ENCODE measurements at places on chromosomes 5 and 9. TPM values are rescaled to one million over a fixed set of nuclear protein-coding genes. Genes with fewer than 3 reads are reported as not detected.

DNA sequence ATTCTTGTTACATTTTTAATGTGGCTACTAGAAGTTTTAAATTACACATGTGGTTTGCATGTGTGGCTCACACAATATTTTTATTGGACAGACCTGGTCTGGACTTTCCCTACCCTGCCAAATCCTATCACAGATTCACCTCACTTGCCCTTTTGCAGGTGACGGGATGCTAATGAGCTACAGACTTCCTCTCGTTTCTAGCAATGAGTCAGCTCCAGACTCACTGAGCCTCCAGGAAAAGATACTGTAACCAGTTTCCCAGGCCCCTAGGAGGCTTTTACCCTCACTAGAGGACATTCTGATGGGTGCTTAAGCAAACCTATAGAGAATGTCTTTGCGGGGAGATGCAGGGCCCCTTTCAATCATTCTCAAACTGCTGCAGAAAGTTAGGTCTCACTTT lies 135.4 kb downstream of the WDR41 start:
- no peaks in the 10 kb centered on the region for H3K36me3 ChIP-seq
- no peaks in the 10 kb centered on the region for H3K4me1 ChIP-seq
- no peak overlapping the region for H3K27ac ChIP-seq
- DNase-seq, result no peak
- H3K4me3 ChIP-seq, result no peak overlapping the region
- no peaks in the 10 kb centered on the region for H3K27me3 ChIP-seq

DNA sequence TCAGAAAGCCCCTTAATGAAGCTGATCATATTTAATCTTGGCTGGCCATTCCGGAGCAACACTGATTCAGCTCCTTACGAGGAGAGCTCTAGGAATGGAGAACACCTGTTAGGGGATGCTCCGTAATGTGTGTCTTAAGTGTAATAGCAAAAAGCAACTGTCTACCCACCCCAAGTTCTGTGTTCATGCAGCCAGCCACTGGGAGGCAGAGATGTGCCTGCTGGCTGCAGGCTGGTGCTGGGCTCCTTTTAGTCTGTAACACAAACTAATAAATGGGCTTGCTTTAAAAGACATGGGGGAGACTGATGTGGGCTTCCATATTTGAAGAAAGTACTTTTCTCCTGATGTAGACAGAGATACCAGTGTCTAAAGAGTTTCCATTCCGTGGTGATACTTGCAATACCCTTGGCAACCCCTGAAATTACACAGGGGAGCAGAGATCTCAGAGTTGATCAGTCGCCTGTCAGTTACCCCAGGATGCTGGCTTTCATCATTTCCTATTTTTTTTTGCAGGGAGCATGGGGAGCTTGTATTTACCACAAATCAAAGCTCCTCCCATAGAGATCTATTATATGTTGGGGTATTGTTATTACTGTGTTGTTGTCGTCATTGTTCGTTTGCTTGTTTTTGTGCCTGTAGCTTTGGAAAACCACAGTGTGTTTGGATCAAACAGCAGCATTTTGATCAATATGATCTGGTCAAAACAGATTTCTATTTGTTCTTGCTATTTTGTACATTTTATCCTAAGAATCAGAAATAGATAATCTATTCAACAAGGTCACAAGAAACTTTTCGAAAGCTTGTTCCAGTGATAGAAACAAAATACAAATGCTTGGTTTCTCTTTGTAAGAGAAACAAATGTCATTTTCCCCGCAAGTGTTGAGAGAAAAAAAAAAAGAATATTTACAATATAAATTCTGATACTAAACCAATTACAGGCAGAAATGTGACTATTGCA lies 65.8 kb downstream of the MTX3 start:
- H3K27me3 ChIP-seq, result no peaks in the 10 kb centered on the region
- no peaks in the 10 kb centered on the region for H3K4me1 ChIP-seq
- H3K36me3 ChIP-seq, result no peaks in the 10 kb centered on the region

DNA sequence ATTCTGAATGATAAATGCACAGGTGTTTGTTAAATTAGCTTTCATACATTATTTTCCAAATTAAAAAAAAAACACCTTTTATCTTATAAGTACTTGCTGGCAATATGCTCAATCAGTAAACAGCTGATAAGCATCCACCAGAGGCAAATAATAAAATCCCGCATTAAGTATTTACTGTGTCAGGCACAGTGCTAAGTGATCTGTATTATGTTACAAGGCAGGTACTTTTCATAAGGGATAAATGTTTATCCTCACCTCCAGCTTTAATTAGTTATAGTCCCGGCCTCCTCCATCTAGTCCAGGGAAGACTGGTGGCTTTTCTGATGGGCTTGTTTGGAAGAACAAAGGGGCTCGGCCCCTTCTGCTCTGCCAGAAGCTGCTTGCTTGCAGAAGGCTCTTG lies 40.1 kb downstream of the PFDN1 start:
- H3K27ac ChIP-seq, result no peak overlapping the region
- H3K36me3 ChIP-seq, result no peaks in the 10 kb centered on the region
- peaks cover 76% of the 10 kb centered on the region for H3K4me1 ChIP-seq
- H3K27me3 ChIP-seq, result no peaks in the 10 kb centered on the region
- H3K4me3 ChIP-seq, result no peak overlapping the region

- DNase-seq, result no peak
- no peaks in the 10 kb centered on the region for H3K4me1 ChIP-seq
- no peaks in the 10 kb centered on the region for H3K36me3 ChIP-seq
- H3K27me3 ChIP-seq, result no peaks in the 10 kb centered on the region
- H3K4me3 ChIP-seq, result no peak overlapping the region
Observed at GRCh38 chr5:114648940-114649339, 287.1 kb downstream of the KCNN2 start.

DNA sequence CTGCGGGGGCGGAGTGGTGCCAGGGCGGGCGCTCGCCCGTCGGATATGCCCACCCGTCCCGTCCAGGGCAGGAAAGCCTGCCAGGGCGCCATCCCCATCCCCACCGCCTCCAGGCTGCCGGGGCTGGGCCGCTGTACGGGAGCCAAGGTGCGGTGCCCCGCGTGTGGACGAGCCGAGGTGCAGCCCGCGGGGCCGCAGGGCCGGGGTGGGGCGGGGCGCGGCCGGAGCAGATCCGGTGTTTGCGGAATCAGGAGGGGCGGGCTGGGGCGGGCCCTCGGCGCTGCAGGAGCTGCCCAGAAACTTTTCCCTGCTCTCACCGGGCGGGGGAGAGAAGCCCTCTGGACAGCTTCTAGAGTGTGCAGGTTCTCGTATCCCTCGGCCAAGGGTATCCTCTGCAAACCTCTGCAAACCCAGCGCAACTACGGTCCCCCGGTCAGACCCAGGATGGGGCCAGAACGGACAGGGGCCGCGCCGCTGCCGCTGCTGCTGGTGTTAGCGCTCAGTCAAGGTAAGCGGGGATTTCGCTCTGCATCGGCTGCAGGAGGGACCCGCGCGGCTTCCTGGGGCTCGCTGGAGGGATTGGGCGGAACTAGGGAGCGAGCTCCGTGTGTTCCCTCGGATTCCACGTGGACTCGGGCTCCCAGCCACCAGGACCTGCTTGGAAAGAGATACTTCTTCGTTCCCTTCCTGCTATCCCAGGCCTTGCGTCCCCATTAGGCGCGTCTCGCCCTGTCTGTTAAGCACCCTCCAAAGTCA lies at the start of gene ITGA2:
TSS of gene ITGA2 (plus strand) at position 328 of the 756 bp plus-strand sequence. CDS start at position 445, 117 bp downstream.
- peak; percentile 6 for DNase-seq
- no peak within 1 kb of the TSS for H3K27ac ChIP-seq
- H3K4me1 ChIP-seq, result peaks cover 9% of the 10 kb centered on the region
- H3K4me3 ChIP-seq, result peak within 1 kb of the TSS; percentile 67

DNA sequence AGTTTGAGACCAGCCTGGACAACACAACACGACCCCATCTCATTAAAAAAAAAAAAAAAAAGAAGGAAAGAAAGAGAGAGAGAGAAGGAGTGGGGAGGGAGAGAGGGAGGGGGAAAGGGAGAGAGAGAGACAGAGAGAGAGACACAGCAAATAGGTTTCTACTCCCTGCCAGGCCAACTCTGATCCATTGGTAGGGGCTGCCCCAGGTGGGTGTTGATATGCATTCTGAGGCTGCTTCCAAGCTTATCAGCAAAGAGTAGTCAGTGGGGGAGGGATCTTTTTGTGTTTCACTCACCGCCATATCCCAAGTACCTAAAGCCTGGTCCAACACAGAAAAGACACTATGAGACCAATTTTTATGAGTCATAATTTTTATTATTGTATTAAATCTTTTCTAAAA lies 57.0 kb upstream of the SAP30L start:
- no peak overlapping the region for H3K27ac ChIP-seq
- no peaks in the 10 kb centered on the region for H3K4me1 ChIP-seq
- H3K27me3 ChIP-seq, result no peaks in the 10 kb centered on the region
- H3K4me3 ChIP-seq, result no peak overlapping the region
- DNase-seq, result no peak
- H3K36me3 ChIP-seq, result peaks cover 6% of the 10 kb centered on the region

DNA sequence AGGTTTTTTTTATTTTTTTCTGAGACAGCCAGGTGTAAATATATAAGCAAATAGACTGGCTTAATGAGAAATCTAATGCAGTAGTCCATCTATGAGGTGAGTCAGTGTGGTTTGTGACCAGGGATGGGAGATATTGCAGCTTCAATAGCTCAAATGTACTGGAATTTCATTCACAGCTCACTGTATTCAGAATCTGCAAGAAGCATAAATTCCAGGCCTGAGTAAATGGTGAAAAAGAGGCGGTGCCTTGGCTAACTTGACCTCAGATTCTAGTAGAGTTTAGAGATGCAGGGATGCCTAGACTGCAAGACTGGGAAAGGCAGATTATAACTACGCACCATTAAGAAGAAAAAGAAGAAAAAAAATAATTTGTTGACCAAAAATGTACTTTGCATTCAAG lies 151.9 kb upstream of the SMC2 start:
- H3K36me3 ChIP-seq, result no peaks in the 10 kb centered on the region
- no peak overlapping the region for H3K27ac ChIP-seq
- DNase-seq, result no peak
- H3K4me3 ChIP-seq, result no peak overlapping the region
- H3K4me1 ChIP-seq, result no peaks in the 10 kb centered on the region

GRCh38 chr5:23727271-23727670 lies 219.9 kb downstream of the PRDM9 start:
- DNase-seq, result no peak
- no peaks in the 10 kb centered on the region for H3K4me1 ChIP-seq
- no peaks in the 10 kb centered on the region for H3K36me3 ChIP-seq
- H3K27me3 ChIP-seq, result no peaks in the 10 kb centered on the region

DNA sequence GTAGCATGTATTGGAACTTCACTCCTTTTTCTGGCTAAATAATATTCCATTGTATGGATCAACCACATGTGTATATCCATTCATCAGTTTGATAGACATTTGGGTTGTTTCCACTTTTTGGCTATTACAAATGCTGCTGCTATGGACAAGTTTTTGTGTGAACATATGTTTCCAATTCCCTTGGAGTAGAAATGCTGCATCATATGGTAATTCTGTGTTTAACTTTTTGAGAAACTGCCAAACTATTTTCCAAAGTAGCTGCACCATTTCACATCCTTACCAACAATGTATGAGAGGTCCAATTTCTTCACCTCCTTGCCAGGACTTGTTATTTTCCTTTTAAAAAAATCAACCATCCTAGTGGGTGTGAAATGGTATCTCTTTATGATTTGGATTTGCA lies 8.4 kb downstream of the FRRS1L start:
- peaks cover 3% of the 10 kb centered on the region for H3K27me3 ChIP-seq
- no peak for DNase-seq
- no peak overlapping the region for H3K27ac ChIP-seq
- H3K4me1 ChIP-seq, result no peaks in the 10 kb centered on the region
- H3K4me3 ChIP-seq, result no peak overlapping the region

DNA sequence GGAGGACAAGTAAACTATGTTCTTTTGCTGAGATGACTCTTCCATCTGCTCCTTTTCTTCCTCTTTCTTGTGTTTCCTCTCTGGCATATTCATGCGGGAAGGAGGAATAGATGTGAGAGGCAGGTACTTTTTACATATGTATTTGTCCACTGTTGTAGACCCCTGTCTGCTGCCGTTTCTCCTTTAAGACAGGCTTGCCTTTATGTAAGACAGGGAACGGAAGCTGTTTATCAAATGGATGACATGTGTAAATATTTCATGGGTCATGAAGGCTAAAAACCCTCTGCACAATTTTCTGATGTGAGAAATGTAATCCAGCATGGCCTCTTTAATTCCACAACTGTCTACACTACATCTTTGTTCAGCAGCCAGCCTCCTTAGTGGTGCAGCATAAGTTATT lies 1525.5 kb upstream of the NUDT12 start:
- DNase-seq, result no peak
- H3K4me1 ChIP-seq, result no peaks in the 10 kb centered on the region
- H3K27me3 ChIP-seq, result no peaks in the 10 kb centered on the region

DNA sequence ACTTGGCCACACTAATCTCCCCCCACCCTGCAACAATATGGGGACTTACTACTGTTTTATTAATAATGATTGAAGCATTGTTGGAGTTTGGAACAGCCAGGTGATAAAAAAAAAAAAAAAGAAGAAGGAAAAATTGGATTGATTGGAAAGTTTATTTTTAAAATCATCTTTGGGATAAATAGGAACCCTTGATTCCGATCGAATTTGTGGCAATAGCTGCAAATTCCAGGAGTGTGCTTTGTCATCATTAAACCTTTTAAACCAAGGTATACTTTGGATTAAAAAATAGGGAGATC lies 907 bp upstream of the NR2F1 start:
- no peak overlapping the region for H3K27ac ChIP-seq
- no peak for DNase-seq
- no peaks in the 10 kb centered on the region for H3K36me3 ChIP-seq
- H3K4me3 ChIP-seq, result no peak overlapping the region

- H3K36me3 ChIP-seq, result no peaks in the 10 kb centered on the region
- H3K27me3 ChIP-seq, result no peaks in the 10 kb centered on the region
- no peak overlapping the region for H3K4me3 ChIP-seq
- no peaks in the 10 kb centered on the region for H3K4me1 ChIP-seq
- H3K27ac ChIP-seq, result no peak overlapping the region
- no peak for DNase-seq
Observed at GRCh38 chr5:180603076-180603594, 11.8 kb upstream of the SCGB3A1 start.

DNA sequence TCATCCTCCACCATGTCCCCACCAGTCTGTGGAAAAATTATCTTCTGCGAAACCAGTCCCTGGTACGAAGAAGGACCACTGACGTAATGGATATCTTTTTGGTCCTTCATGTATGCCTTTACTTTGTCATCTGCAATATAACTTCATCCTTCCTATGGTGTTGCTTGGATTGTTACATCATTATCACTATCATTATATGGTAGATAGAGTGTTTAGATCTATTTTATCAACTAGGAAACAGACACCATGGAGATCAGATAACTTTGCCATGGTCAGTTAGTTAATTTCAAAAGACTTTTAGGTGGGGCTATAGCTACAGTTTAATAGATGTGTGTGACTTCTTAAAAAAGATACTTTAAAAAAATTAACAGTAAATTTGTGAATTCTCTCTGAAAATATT lies 23.8 kb upstream of the CAMLG start:
- H3K4me1 ChIP-seq, result no peaks in the 10 kb centered on the region
- H3K4me3 ChIP-seq, result no peak overlapping the region
- peaks cover 32% of the 10 kb centered on the region for H3K36me3 ChIP-seq
- DNase-seq, result no peak
- H3K27me3 ChIP-seq, result no peaks in the 10 kb centered on the region
- H3K27ac ChIP-seq, result no peak overlapping the region

- H3K36me3 ChIP-seq, result no peaks in the 10 kb centered on the region
- H3K4me3 ChIP-seq, result no peak overlapping the region
- no peak overlapping the region for H3K27ac ChIP-seq
Observed at GRCh38 chr5:139901986-139902385, 106.4 kb downstream of the PSD2 start.

The GFI1B gene
- not detected for total RNA-seq

The CDC20B gene
- not detected for total RNA-seq

The GABRA1 gene
- not detected for total RNA-seq

The SOHLH1 gene
- total RNA-seq, result not detected

The BTNL3 gene
- total RNA-seq, result not detected

The GABBR2 gene
- total RNA-seq, result not detected

The FAM200C gene
- 1.1 TPM for total RNA-seq

The TLE1 gene
- 0.89 TPM for total RNA-seq

The KIF12 gene
- not detected for total RNA-seq
